CD4-positive, alpha-beta T cell treated with Interleukin-15 for 1 hour (primary cell): ENCODE measurements at places on chromosomes 3 and 15.
A peak's percentile ranks its signal among the peaks of the same experiment; 100 is the strongest.

- DNase-seq: no peak
Measured at GRCh38 chr3:132344666-132345280, 27.6 kb downstream of the ACP3 start.

DNA sequence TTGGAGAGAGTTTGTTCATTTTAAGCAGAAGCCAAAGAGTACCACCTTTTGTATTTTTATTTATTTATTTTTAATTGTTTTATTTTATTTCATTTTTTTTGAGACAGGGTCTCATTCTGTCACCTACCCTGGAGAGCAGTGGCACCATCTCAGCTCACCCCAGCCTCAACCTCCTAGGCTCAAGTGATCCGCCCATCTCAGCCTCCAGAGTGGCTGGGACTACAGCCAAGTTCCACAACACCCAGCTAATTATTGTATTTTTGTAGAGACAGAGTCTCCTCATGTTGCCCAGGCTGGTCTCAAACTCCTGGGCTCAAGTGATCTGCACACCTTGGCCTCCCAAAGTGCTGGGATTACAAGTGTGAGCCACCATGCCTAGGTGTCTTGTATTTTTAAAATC is 9.6 kb downstream of the CCR8 start:
- no peak for DNase-seq

GRCh38 chr3:127497166-127497565 is 93.4 kb downstream of the TPRA1 start:
- DNase-seq: no peak

GRCh38 chr3:195003006-195003892 is 267.7 kb downstream of the XXYLT1 start:
- no peak for DNase-seq

DNA sequence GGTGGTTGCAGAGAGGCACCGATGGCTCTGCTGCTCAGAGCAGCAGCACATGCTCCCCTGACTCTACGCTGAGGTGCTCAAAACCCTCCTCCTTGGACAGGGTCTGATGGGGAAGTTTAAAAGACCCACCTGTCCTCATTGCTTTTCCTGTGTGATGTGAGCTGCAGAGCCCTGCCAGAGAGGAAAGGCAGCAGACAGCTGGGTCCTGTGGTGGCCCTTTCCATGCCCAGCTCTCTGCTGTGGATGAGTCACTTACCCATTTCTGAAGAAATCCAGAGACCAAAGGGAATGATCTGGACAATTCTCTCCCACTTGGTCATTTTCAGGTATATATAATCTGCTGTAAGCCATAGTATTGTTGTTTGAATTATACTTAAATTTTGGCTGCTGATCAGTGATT is 121.7 kb downstream of the CHDH start:
- no peak for DNase-seq

DNA sequence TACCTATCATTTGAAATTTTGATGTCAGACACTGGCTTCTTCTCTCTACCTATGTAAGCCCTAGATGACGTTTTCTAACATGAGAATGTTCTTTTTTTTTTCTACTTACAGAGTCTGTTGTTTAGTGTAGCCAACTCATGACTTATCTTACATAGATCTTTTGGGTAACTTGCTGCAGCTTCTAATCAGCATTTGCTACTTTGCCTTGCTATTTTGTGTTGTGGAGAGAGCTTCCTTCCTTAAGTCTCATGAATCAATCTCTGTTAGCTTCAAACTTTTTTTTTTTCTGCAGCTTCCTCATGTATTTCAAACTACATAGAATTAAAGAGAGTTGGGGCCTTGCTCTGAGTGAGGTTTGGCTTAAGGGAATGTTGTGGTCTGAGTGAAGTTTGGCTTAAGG is 568.7 kb upstream of the BCHE start:
- DNase-seq: no peak

GRCh38 chr15:31294067-31294466 is 32.6 kb upstream of the KLF13 start:
- no peak for DNase-seq

- DNase-seq: no peak
Measured at GRCh38 chr3:30358871-30359270, 247.5 kb upstream of the TGFBR2 start.

DNA sequence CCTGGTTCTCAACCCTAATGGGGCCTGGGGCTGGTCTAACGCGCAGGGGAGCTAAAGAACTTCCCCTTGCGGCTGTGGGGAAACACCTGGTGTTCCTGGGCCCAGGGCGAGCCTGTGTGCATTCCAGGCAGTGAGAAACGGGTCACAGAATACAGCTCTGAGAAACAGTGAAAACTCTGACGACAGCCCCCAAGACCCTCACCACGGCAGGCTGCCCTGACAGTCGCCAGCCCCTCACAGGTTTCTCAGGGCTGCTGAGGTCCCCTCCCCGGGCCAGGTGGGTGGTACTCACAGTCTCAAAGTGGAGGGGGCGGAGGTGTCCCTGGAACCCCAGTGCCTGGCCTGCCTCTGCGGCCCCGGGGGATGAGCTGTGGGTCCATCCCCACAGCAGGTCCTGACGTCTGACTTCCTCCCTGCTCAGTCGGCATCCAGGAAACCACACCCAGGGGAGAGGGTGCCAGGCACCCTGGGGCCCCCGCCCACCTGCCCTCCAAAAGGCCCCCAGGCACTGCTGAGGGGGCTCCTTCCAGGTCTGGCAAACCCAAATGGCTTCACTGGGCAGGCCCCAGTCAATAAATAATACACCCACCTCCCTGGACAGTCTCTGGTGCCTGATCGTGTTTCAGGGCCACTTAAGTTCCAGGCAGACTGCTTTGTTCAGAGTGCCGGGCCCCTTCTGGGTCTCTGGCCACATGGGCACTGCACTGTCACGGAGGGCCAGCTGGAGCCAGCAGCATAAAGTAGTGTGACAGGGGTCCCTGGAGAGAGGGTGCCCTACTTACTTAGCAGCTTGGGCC is 57.7 kb downstream of the IQSEC1 start:
- DNase-seq: peak; percentile 88

DNA sequence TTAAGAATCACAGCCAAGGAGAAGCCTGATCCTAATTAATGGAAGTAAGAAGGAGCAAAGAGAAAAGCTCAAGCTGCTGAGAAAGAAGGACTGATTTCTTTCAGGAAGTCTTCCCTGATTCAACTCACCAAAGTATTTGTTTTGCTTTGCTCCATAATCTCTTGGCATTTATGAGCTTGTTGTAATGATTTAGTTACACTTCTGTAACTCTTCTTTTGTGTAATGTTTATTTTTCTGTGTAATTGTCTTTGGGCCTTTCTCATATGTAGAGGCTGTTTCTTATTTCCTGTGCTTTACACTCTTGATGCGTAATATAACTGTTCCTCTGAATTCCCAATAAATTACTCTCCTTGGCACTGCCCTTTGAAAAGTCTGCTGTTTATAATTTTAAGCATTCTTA is 80.0 kb downstream of the COL6A5 start:
- no peak for DNase-seq

DNA sequence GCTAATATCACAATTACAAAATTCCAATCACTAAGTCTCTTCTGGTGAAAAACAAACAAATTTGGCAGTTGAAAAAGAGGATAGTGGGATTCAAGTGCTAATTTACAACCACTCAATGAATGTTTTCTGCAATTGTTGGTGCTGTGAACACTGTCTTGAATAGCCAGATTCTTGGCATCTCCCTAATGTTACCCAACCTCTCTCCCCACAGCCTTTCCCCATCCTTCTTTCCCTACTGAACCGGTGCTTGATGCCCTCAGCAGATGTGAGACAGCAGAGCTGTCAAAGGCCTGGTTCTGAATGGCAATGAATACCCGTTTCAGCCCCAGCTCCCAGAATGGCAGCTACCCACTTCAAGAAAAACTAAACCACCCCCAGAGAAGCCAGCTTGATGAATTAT is 22.5 kb upstream of the BHLHE40 start:
- DNase-seq: no peak

DNA sequence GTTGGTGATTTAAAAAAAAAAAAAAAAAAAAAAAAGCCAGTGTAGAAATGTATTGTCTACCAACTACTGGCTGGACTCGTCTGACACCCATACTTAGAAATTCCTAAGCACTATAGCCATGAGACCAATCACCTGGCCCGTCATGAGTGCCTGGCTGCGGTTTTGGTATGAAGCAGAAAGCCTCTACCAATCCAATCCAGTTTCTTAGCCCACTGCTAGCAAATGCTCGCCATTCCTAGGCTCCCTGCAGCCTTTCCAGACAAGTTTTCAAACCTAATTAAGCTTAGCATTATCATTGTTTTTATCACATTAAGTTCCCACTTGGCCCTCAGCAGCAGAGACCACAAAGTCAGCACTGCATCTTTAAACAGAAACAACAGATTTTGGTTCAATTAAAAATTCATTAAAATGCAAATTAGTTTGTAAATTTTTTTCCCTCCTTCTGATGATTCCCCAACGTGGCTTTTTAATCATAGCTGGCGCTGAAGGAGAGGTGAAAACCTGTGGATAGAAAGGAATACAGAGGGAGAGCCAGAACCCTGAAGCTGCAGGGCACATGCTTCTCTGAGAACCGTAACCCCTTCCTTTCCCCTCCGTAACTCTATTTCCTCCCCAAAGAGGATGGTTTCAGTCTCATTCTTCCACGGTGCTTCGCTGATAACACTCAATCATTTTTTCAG is 32.2 kb upstream of the ST8SIA2 start:
- DNase-seq: no peak

GRCh38 chr3:168371846-168372245 is 276.1 kb upstream of the GOLIM4 start:
- no peak for DNase-seq
